Left lung (tissue), 14 donors: ENCODE measurements at places on chromosomes 12 and 14. TPM values are rescaled to one million over a fixed set of nuclear protein-coding genes. Genes with fewer than 3 reads are reported as not detected.

DNA sequence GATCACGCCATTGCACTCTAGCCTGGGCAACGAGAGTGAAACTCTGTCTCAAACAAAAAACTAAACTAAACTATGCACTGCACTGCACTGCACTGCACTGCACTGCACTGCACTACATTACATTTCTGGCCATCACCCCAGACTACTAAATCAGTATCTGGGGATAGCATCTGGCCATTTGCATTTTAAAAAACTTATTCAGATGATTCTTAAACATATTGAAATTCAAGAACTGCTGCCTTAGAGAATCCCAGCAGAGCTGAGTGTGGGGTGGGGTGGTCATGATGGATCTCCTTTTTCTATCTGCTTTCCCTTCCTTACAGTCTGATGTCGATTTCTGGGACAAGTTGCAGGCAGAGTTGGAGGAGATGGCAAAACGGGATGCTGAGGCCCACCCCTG, 13.6 kb downstream of the PEX5 start:
- no peaks in the 10 kb centered on the region for H3K4me1 ChIP-seq
- no peak overlapping the region for H3K27ac ChIP-seq
- no peaks in the 10 kb centered on the region for H3K36me3 ChIP-seq
- DNase-seq = no peak
- H3K27me3 ChIP-seq = no peaks in the 10 kb centered on the region

ESR2 gene
- total RNA-seq = 0.58 TPM

TAS2R19 gene
- 2.0 TPM for total RNA-seq

LTB4R2 gene
- 4.5 TPM for total RNA-seq

MYF6 gene
- not detected for total RNA-seq

DNA sequence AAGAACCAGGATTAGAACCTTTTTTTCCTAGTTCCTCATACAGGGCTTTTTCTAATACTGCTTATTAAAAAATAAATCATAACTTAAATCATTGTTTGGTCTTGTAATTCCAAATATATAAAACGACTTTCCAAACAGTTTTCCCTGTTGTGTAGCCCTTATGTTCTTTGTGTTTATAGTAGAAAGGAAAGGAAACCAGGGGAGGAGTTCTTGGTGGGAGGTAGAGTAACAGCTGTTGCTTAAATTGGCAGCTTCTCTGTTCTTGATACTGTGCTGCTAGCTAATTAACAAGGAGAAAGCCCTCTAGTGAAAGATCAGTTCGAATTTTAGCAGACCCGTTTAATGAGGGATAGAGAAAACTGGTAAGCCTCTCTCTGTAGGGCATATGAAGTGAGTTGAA, 15.0 kb downstream of the SRP54 start:
- H3K4me1 ChIP-seq = peaks cover 12% of the 10 kb centered on the region
- peaks cover 44% of the 10 kb centered on the region for H3K36me3 ChIP-seq
- H3K4me3 ChIP-seq = no peak overlapping the region
